ENCODE measurements at places on chromosomes 2 and 18. TPM values are rescaled to one million over a fixed set of nuclear protein-coding genes. Genes with fewer than 3 reads are reported as not detected.

CCDC148 gene
- 2.1 TPM for total RNA-seq

DNA sequence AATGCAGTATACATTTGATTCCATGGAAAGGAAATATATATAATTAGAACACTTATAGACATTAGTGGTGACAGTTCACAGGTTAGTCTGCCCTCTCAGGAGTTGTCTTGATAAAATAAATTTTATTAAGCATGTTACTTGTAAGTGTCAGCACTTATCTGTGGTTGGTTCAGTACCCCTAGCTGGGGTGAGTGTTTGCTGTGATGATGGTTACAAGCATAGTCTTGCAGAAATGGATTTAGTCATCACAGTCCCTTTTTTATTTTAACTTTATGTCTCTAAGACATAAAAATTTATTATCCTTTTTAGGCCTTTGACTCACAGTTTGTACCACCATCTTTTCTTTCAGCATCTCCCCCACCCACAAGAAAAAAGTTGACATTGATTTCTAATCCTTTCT, 52.1 kb downstream of the NCK2 start:
- DNase-seq = no peak

GRCh38 chr2:129491308-129491707, 488.2 kb upstream of the RAB6C start:
- DNase-seq = no peak

AFF3 gene
- total RNA-seq = 1.2 TPM

DNA sequence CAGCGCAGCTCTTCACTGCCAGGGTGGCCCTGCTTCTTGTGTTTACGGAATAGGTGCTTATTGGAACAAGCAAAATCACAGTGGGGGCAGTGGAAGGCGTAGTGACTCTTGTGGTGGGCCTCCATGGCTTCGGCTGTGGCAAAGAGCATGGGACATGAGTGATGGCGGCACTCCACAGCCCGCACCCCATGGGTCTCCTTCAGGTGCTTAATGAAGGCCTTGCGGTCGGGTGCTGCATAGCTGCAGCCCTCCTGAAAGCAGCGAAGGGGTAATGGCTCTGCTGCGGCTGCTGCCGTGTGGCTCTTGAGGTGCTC, 10.7 kb downstream of the ZNF142 start:
- no peak for DNase-seq

DNA sequence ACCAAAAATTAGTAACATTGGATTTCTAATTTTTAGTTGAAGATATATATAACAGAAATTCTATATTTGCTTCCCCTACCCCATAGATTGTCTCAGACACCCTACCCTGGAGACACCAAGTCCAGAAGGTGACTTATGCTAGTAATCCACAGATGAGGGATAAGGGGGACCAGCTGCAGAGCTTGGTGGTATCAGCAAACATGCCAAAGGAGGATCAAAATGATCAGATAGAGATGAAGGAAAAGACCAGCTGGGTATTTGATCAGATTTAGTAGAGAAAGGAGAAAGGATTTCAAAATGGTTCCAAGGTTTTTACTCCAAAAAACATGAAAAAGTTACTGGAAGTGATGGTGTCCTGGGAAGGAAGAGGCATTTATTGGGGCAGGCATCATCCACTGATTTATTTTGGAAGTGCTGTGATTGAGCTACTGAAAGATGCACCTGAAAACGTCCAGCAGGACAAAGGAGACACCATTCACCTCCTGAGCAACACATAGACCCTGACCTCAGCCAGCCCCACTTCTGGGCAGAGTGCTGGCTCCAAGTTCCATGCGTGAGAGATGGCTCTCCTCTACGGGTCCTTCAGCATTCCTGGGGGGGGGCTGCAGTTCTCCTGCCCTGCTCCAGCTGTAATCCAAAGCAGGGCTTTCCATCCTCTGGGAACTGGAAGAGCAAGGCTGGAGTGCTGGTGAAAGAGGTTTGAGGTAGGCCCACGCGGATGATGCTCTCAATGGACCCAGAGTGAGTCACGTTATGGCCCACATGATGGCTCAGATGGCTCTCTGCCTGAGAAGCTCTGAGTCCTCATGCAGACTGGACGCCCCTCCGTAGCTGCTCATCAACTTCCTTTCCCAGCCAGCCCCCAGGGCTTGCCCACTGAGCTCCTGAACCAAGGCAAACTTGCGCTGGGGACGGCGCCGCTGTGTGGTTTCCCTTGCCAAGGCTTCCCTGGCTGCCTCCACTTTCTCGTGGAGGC, 3.7 kb upstream of the LRRFIP1 start:
- no peak for DNase-seq

MSGN1 gene
- not detected for total RNA-seq

GRCh38 chr2:54559006-54559445, 102.9 kb downstream of the SPTBN1 start:
- DNase-seq = peak; percentile 21

Measured in WTC11 (cell line).